ENCODE measurements at places on chromosomes 3 and 15. TPM values are rescaled to one million over a fixed set of nuclear protein-coding genes. Genes with fewer than 3 reads are reported as not detected.

Gene ARL8B
- total RNA-seq, result 93.9 TPM

Gene GAP43
- total RNA-seq, result 0.29 TPM

Gene SSR3
- total RNA-seq, result 336 TPM

Gene SIDT1
- 4.1 TPM for total RNA-seq

Gene EHHADH
- total RNA-seq, result 13.5 TPM

Gene FBXW12
- not detected for total RNA-seq

Gene PRRT3
- total RNA-seq, result 1.8 TPM

Gene C3orf20
- 0.26 TPM for total RNA-seq

Gene PIGB
- 17.6 TPM for total RNA-seq

Gene ZNF662
- total RNA-seq, result 6.7 TPM

Gene SLC22A14
- total RNA-seq, result 0.18 TPM

Gene ZNF621
- 17.6 TPM for total RNA-seq

Gene TGM5
- total RNA-seq, result not detected

Gene CCDC54
- not detected for total RNA-seq

Gene SNX22
- total RNA-seq, result 7.4 TPM

Gene SRP14
- total RNA-seq, result 159 TPM

Gene NUP210
- 17.7 TPM for total RNA-seq

Gene CHCHD6
- total RNA-seq, result 11.9 TPM

Gene ACY1
- 37.0 TPM for total RNA-seq

Gene AMOTL2
- 69.2 TPM for total RNA-seq

Gene OXTR
- total RNA-seq, result 0.82 TPM

Gene IQCF2
- not detected for total RNA-seq

Gene GRK7
- total RNA-seq, result not detected

Gene GPR160
- total RNA-seq, result 20.4 TPM

Gene SLC51B
- 2.7 TPM for total RNA-seq

Gene ALG1L2
- total RNA-seq, result 1.4 TPM

Gene TICRR
- 1.7 TPM for total RNA-seq

Gene TUSC7
- total RNA-seq, result not detected

Gene ZNF280D
- total RNA-seq, result 37.4 TPM

Gene ZMAT3
- 14.3 TPM for total RNA-seq

Gene ULK3
- total RNA-seq, result 45.1 TPM

Gene SLC12A1
- not detected for total RNA-seq

Gene TOMM70
- 28.0 TPM for total RNA-seq

Gene CTDSPL
- total RNA-seq, result 74.4 TPM
